ENCODE measurements at places on chromosomes 7 and 10.

GRCh38 chr10:62264702-62265436 lies 3.8 kb downstream of the RTKN2 start:
- no peak for DNase-seq

GRCh38 chr10:65911151-65911835 lies 1014.5 kb upstream of the LRRTM3 start:
- no peak for DNase-seq

GRCh38 chr10:11153766-11154165 lies 136.1 kb downstream of the CELF2 start:
- no peak for DNase-seq

- DNase-seq, result no peak
Measured at GRCh38 chr10:62866451-62866850, 50.3 kb upstream of the EGR2 start.

GRCh38 chr7:70477036-70478010 lies 654.6 kb upstream of the GALNT17 start:
- no peak for DNase-seq

DNA sequence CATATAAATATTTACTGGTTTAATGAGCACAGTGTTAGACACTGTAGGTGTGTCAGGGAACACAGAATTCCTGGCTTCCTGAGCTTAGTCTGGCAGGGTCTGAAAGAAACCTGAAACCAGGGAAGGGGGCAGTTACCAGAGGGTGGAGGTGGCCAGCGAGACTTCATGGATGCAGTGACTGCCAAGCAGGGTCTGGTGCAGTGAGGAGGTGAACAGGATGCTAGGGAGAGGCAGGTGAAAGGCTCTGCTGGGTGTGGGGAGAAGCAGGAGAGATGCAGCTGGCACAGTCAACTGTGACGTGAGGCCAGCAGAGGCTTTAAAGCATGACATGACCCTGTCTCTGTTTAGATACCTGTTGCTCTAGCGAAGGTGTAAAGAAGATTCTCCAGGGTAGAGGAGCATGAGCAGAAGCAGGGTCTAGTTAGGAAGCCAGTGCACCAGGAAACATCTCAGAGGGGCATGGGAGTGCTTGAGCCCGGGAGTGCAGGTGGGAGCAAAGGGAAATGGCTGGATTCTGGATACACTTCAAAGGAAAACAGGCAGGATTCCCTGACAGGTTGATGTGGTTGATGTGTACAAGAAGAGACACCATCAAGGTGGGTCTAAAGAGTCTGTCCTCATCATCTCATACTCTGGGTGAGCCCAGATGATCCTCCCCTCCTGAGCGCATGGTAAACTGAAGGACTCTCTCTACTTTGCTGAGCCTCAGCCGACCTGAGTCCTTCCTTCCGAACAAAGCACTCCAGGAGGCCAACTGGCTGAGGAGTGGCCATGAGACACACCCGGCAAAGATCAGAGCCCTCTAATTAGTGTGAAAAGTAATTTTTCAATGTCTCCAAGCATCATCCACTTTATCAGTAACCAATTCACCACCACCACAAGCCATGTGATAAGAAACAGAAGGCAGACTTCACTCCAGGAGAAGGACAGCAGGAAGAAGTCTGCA lies 186.8 kb downstream of the COBL start:
- no peak for DNase-seq

DNA sequence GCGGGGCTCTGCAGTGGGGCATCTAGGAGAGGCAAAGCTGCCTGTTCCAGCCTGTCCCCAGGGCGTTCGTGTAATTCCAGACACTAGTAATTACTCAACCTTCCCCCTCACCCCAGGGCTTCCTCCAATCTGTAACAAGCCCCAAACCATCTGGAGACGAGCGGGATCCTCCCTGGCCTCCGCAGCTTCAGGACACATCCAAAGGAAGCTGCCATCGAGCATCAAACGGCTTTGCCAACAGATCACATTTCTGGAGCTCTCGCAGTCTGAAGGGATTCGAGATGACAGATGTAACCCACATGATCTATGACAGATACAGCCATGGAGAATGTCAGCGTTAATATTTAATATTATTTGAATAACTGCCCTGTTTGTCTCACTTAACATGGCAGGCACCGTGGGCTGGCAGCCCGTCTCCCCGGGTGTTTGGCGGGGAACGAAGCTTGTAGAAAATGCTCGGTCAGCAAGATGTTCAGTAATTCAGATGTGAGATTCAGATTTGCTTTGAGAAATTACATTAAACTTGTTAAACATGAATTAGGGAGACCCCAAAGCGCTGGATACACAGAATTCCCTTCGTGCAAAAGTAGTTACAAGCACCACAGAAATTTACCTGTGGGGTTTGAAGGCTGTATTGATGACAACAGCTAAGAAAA lies 108.5 kb upstream of the C7orf33 start:
- no peak for DNase-seq

- no peak for DNase-seq
Measured at GRCh38 chr7:151796091-151796870, 80.6 kb downstream of the PRKAG2 start.

- DNase-seq, result no peak
Measured at GRCh38 chr10:69759641-69760040, 42.1 kb upstream of the COL13A1 start.

GRCh38 chr7:152307902-152308301 lies 127.9 kb downstream of the KMT2C start:
- DNase-seq, result no peak

DNA sequence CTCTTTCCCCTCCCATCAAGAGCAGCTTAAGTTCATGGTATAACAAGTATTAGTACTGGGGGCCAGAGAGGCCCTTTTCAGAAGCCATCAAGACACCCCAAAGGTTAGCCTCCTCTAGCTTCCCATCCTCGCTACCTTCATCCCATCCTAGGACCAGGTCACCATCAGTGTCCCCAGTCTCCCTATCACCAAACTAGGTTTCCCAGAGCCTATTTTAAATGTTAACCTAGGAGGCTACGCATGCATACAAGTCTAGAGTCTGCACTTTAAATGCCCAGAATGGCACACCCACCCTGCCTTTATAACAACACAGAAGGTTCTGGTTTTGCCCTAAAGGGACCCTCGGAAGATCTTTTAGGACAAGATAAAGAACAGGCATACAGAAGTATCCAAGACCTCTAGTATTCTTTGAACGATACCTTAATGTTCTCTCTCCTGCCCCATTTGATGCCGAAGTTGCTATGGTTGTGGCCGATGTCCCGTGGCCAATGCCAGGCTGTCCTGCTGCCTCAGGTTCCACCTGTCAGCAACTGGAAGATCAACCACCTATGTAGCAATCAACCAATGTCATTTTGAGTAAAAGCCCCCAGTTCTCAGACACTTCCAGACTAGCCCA lies 2.2 kb downstream of the GPRIN2 start:
- DNase-seq, result no peak

- DNase-seq, result no peak
Measured at GRCh38 chr10:23202779-23203178, 10.7 kb downstream of the PTF1A start.

DNA sequence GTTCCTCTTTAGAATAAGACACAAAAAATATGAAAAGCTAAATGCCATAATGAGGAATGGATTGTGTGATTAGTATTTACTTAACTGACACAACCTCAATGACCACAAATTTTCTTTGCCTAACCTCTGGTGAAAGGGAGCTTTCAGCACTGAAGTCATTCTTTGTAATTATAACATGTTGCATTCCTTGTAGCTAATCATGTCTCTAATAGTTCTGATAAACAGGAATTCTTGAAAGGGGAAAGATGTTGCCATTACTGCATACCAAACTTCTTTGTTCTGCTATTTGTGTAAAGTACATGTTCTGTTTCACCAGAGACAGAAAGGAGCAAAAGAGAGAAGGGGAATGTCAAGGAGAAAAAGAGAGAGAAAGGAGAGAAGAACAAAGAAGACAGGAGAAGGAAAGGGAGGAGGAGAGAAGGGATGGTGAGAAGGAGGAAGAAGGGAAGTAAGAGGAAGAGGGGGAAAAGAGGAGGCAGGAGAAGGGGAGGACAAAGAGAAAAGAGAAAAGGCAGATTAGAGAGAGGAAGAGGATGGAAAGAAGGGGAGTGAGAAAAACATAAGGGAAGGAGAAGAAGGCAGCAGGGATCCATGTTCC lies 120.9 kb downstream of the SEMA3D start:
- no peak for DNase-seq

- DNase-seq, result no peak
Measured at GRCh38 chr7:98266840-98267239, 14.6 kb upstream of the BRI3 start.

DNA sequence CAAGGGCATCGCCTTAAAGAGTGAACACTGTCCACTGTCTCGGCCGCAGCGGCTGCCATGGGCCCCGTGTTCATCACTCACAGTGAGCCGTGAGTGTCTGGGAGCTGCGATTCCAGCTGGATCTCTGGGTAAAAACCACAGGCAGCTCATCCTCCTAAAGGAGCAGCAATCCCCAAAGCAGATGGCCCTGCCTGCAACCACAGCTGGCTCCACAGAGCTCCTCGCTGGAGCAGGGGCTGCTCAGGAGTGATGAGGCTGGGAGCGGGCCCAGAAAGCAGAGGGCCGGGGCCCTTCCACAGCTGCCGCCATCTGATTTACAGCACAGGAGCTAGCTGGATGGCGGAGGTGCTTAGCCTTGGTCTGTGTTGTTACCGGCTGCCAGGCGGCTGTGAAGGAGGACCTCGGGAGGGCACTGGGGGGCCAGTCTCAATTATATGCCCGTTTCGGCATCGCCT lies 6.6 kb upstream of the TMEM184A start:
- DNase-seq, result no peak

GRCh38 chr7:104264285-104264684 lies 56.5 kb upstream of the ORC5 start:
- DNase-seq, result no peak

- no peak for DNase-seq
Measured at GRCh38 chr7:94042381-94042780, 38.2 kb upstream of the BET1 start.

- no peak for DNase-seq
Measured at GRCh38 chr7:67105377-67105776, 108.7 kb downstream of the TYW1 start.

DNA sequence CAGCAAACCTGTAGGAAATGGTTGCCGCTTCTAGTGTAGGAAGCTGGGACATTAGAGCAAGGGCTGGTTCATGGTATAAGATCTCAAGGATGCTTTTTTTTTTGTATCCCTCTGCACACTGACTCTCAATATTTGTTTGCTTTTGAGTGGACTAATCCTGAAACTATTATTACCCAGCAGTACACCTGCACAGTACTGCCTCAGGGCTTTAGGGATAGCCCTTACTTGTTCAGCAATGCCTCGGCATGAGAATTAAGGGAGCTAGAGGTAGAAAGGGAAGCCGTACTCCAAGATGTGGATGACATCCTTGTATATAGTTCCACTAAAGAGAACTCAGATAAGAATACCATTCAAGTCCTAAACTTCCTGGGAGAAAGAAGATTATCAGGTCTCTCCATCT lies 70.5 kb downstream of the COPG2 start:
- DNase-seq, result no peak

DNA sequence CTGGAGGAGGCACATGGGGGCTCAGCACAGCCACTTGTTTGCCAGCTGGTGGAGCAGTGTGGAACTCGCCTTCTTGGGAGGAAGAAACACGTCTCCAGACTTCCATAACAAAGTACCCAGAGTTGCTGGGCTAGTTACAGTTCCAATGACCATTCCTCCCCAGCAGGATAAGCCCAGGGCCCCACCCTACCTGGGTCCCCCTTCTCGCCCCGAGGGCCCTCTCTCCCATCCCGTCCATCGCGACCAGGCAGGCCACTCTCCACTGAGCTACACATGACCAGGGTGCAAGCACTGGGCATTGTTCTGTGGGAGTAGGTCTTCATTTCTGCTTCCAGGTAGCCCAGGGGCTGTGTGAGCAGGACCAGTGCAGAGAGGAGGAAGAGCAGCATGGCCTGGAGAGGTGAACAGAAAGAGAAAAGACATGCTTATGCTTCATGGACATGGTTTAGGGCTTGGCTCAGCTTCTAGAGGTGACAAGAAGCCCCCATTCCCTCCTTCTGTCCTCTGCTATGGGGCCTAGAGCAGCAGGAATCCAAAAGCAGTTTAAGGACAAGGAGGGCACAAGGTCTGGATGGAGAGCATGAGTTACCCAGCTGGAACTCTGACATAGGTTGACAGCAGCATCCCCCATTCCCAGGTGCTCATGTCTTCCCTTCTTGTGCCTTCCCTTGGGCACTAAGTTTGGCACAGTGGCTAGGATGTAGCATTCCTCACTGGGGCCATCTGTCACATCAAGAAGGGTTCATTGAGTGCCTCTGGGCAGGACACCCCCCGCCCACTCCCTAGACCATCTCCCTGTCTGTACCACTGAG lies 2.4 kb downstream of the SFTPD start:
- DNase-seq, result no peak

DNA sequence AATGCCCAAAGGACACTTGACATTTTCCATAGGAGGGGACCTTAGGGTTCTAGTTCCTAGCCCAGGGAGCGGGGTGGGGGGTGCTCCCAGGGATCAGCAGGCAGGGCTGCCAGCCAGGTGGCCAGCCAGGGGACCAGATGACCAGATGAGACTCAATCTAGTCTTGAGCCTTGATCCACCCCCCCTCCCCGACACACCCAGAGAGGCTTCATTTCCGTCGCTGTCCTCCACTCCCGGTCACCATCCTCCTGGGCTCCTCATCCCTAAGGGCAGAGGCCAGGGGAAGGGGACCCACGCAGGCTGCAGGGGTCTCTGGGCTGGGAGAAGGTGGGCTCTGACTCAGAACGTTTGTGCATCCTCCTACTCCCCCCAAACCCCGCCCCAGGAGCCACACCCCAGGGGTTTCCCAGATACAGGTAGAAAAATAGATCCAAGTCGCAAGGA lies 1.0 kb downstream of the STX1A start:
- DNase-seq, result peak; percentile 20

GRCh38 chr10:123991611-123992570 lies 100.3 kb upstream of the CPXM2 start:
- no peak for DNase-seq

- no peak for DNase-seq
Measured at GRCh38 chr7:99707096-99707495, 27.3 kb upstream of the CYP3A5 start.

DNA sequence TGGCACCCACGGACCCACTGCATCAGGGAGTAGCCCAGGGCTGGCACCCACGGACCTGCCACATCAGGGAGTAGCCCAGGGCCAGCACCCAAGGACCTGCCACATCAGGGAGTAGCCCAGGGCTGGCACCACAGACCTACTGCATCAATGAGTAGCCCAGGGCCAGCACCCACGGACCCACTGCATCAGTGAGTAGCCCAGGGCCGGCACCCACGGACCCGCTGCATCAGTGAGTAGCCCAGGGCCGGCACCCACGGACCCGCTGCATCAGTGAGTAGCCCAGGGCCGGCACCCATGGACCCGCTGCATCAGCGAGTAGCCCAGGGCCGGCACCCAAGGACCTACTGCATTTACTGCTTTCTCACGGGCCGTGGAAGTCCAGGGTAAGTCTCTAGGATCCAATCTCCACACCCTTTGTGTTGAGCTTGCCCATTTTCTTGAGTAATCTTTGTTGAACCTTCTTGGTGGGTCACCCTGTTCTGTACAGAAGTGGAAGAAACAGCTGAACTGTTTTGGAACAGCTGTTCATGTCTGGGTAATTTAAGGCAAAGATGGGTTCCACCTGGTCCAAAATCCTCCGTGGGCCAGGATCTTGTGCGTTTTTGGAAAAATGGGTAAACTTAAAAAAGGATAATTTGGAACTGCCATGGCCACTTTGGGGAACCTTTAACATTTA lies 69.0 kb downstream of the VIPR2 start:
- DNase-seq, result no peak

Measured in stimulated activated naive CD4-positive, alpha-beta T cell treated with Interleukin-2 at 50 U/mL for 16 hours (primary cell).